ENCODE measurements at places on chromosomes 6 and 20.

DNA sequence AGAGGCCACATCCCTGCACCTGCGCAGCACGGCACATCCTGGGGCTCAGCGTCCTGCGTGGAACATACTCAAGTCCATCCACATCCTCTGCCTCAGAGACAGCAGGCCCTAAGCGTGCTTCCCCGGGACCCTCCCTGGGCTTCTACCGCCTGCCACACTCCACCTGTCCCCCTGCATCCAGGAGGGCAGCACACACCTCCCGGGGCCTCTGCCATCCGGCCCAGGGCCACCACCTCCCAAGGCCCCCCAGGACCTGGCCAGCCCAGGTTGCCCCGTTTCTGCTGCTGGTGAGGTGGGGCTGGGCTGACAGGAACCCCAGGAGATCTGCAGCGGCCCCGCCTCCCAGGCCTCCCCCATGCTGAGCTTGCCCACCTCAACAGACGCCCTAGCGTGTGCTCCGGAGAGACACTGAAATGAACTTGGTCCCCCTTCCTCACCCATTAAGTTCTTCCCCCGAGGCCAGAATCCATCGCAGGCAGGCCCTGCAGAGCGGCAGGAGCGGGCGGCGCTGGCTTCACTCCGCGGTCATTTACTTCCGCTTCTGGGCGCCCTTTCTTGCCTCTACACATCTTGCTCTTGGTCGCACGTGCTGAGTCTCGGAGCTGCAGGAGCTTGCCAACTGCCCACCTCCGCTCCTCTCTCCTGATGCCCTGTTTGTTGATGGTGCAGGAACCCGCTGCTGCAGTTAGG, 235.3 kb downstream of the TAF4 start:
- no peak for DNase-seq

DNA sequence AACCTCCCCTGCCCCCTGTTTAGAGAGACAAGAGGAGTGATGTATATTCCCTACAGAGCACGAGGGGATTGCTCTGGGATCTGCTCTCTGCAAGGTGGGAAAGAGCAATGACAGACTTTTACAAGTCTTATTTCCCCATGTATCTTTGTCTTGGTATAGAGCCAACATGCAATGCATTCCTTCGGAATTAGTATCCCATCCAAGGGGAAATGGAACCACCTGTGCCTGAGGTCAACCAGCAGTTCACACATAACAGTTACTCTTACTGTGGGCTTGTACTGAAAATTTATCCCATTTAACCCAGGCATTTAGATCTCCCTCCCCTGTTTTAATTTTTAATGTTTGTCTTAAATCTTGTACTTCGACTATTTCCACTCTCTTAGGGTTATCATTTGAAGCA, 250.4 kb downstream of the C6orf118 start:
- DNase-seq, result peak; percentile 36

- no peak for DNase-seq
These were observed 104.8 kb downstream of the BCKDHB start for GRCh38 chr6:80211286-80211685.

DNA sequence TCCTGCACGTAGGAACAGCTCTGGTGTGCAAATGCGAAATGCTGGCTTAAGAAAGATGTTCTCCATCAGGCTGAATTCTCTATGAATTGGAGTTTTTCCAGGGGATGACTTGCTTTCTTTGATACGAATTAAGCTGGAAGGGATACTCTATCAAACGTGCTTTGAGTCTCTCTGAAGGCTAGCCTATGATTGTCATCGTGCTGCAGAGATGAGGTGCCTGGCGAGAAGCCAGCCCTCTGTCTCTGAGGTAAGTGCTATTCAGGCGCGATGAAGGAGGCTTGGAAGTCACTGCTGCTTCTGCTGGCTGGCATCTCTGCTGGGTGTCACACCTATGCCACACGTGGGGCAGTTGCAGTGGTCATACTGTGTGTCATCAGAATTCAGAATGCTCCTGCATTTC, 223.7 kb downstream of the TAF4 start:
- no peak for DNase-seq

- no peak for DNase-seq
These were observed 69.2 kb upstream of the CDYL start for GRCh38 chr6:4707011-4707410.

GRCh38 chr20:52992632-52993031, 20.5 kb downstream of the TSHZ2 start:
- DNase-seq, result no peak

DNA sequence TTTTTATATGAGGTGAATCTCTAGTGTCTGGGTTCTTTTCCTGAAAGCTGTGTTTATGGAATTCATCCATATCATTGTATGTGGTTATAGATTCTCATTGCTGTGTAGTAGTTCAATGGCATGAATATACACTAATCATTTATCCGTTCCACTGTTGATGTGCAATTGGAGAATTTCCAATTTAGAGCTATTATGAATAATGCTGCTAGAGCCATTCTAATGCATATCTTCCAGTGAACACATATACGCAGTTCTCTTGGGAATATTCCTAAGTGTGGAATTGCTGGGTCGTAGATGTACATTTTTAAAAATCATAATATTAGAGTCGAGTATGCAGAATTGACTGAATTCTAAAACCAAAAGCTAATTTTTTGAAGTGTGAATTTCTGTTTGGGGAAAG, 327.5 kb upstream of the JAG1 start:
- no peak for DNase-seq

DNA sequence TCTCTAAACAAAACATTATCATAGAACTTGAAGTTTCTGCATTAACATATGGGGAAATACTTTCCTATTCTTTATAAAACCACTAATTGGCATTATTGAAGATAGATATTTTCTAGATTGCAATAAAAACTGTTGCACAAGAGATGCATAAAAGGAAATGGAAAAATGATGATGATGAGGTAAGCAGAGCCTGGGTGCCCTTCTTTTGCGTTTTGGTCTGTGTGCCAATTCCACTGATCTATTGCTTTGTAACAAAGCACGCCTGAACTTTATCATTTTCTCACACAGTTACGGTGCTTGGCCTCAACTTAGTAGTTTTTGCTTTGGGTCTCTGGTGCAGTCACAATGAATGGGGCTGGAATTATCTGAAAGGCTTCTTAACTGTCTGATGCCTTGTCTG, 450.5 kb downstream of the MAFB start:
- no peak for DNase-seq

- no peak for DNase-seq
These were observed 44.2 kb downstream of the MYLK4 start for GRCh38 chr6:2706558-2706957.

GRCh38 chr6:18335948-18336347, 51.2 kb upstream of the RNF144B start:
- no peak for DNase-seq

- no peak for DNase-seq
These were observed 80.1 kb downstream of the AIG1 start for GRCh38 chr6:143140767-143141166.

GRCh38 chr6:154086510-154086909, 47.5 kb downstream of the OPRM1 start:
- no peak for DNase-seq

GRCh38 chr6:119148098-119148824, 69.8 kb upstream of the FAM184A start:
- DNase-seq, result peak; percentile 74

DNA sequence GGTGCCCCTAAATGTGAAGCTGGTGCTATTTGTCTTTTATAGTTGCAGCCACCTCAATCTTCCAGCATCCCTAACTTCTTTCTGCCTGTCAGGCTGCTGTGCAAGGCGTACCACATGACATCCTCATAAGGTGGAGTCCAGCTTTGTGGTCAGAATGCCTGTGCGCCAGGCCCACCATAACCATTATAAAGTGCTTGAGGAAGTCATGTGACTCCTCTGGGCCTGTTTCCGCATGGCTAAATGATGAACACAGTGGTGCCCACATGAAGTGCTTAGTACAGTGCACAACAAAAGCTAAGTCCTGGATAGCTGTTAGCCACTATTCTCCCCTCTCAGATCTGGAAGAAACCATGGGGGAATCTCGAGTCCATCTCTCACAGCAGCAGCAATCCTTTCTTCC, 75.6 kb downstream of the INSM1 start:
- DNase-seq, result no peak

- DNase-seq, result peak; percentile 33
These were observed 42.6 kb downstream of the TTI1 start for GRCh38 chr20:37990571-37991151.

DNA sequence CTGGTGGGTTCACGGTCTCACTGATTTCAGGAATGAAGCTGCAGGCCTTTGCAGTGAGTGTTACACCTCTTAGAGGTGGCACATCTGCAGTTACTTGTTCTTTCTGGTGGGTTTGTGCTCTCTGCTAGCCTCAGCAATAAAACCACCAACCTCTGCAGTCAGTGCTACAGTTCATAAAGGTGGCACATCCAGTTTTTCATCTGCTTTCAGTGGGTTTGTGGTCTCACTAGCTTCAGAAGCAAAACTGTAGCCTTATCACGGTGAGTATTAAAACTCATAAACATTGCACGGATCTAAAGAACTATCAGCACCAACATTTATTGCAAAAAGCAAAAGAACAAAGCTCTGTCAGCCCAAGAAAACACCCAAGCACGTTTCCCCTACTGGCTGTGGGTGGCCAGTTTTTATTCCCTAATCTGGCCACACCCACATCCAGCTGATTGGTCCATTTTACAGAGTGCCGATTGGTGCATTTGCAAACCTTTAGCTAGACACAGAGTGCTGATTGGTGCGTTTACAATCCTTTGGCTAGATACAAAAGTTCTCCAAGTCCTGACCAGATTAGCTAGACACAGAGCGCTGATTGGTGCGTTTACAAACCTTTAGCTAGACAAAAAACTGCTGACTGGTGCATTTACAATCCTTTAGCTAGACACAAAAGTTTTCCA, 3.4 kb upstream of the TMEM14C start:
- DNase-seq, result no peak

DNA sequence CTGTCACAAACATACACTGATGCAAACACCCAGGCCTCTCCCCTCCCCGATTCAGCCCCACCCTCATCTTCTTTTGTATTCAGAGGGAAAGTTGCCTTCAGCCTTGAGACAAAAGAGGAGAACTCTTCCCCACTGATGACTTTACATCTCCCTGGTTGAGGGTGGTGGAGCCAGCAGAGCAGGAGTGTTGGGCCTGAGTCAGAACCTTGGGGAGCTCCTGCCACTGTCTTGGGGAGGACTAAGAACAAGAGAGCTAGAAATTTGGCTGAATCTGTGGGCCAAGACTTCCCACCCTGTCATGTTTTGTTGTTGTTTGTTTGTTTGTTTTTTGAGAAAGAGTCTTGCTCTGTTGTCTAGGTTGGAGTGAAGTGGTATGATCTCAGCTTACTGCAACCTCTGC, 89.1 kb downstream of the MDGA1 start:
- no peak for DNase-seq

- no peak for DNase-seq
These were observed 106.2 kb upstream of the ARMC2 start for GRCh38 chr6:108742041-108742440.

DNA sequence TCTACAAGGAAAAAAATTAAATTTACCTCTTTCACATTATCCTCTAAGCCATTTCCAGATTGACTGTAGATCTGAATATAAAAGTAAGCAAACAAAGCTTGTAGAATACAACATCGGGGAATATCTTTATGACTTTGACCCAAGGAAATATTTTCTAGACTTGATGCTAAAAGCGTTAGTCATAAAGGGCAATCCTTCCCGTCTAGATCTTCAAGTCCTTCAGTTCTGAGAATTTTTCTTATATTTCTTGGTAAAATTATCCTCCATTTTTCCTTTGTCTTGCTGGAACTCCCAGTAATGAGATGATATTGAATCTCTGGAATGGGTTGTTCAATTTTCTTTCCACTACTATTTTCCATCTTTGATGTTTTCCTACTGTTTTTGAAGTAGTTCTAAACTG, 77.8 kb upstream of the ZNF184 start:
- DNase-seq, result no peak

DNA sequence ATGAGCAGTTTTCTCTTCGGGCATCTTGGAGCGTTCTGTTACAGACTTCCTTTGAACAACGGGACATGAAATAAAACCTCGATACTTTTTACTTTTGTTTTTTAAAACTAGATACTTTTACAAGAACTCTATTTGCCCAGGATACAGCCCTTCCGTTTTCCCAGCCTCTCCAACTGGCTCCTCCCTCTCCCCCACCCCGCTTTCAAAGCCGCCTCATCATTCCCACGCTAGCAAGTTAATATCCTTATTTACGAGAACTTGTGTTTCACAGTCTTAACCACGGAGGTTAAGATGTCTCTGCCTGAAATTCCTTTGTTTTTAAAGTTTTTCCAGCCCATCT, 241 bp upstream of the CFAP206 start:
- DNase-seq, result peak; percentile 12

GRCh38 chr6:83086751-83087150, 19.3 kb downstream of the DOP1A start:
- no peak for DNase-seq

DNA sequence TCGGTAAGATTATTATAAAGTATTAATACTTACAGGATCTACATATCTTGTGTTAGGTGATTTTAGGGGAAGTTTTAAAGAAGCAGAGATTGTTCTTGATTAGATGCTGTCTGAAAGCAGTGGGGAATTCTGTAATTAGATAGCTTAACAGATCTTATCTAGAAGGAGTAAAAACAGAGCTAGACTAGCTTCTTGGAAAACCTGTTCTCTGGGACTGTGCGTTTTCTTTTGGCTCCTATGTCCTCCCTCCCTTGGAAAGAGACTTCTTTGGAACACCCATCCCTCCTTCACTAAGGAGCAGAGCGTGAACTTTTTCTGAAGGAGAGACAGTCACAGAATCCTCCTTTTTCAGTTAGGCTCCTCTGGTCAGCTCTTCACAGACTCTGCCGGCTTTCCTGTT, 83.5 kb upstream of the ZNF184 start:
- DNase-seq, result no peak

DNA sequence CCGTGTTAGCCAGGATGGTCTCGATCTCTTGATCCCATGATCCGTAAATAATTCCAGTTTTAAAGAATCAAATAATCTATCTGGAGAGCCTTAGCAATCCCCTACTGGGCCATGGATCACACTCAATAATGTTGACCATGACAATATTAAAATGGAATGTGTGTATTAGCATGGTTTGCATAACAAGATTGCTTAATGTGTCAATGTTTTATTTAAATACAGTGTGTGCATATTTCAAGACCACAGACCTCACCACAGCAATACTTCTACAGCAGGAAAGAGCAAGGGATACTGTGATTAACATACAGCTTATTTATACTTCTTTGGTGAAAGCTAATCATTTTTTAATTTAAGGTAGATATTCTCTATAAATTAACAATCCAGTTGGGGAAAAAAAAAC, 470.4 kb downstream of the TFAP2B start:
- no peak for DNase-seq

DNA sequence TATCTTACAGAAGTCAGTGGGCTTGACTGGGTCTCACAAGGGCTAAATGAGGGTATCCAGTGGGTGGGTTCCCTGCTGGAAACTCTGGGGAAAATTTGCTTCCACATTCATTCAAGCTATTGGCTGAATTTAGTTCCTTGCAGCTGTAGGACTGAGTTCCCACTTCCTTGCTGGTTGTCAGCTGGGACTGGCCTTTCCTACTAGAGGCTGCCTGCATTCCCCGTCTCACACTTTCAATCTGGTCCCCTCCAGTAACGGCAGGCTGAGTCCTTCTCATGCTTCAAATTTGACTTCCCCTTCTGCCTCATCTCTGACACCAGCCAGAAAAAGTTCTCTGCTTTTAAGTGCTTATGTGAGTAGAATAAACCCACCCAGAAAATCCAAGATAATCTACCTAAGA, 4.4 kb downstream of the CSNK2A1 start:
- DNase-seq, result no peak

GRCh38 chr6:14396826-14397517, 279.4 kb downstream of the CD83 start:
- peak; percentile 7 for DNase-seq

GRCh38 chr20:56752274-56752673, 123.2 kb downstream of the TFAP2C start:
- no peak for DNase-seq

- DNase-seq, result no peak
These were observed 90.6 kb upstream of the MLN start for GRCh38 chr6:33894438-33894837.

Measured in skeletal muscle cell (primary cell).